LNCaP clone FGC (cell line): ENCODE measurements at places on chromosomes 13 and 19.
A peak's percentile ranks its signal among the peaks of the same experiment; 100 is the strongest.

GRCh38 chr19:45117671-45118070, 24.7 kb downstream of the PPP1R37 start:
- no peak for DNase-seq

- no peak for DNase-seq
These were observed 1607.0 kb downstream of the PCDH9 start for GRCh38 chr13:65623148-65623547.

- DNase-seq: no peak
These were observed 11.0 kb downstream of the IFNL1 start for GRCh38 chr19:39307046-39307821.

DNA sequence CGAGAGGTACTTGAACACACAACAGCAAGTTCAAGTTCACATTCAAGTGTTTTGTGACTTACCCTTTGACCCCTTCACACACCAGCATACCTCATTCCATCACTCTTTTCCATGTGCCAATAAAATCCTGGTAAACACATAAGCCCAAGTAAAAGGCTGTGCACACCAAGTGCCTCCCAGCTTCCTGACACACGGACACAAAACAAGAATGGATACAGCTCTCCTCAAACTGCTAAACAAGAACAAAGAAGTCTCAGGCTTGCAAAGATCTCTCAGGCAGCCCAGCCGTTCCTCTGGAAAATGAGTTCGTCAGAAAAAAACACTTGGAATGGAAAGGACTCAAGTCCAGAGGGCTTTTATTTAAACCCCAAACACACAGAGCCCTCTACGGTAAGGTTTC, 83.7 kb downstream of the NUFIP1 start:
- no peak for DNase-seq

- DNase-seq: no peak
These were observed 109.0 kb downstream of the TNFRSF19 start for GRCh38 chr13:23679220-23679619.

GRCh38 chr19:55255618-55256423, 3.0 kb downstream of the PPP6R1 start:
- no peak for DNase-seq

- DNase-seq: no peak
These were observed 13.4 kb downstream of the ALOX5AP start for GRCh38 chr13:30748717-30749116.

DNA sequence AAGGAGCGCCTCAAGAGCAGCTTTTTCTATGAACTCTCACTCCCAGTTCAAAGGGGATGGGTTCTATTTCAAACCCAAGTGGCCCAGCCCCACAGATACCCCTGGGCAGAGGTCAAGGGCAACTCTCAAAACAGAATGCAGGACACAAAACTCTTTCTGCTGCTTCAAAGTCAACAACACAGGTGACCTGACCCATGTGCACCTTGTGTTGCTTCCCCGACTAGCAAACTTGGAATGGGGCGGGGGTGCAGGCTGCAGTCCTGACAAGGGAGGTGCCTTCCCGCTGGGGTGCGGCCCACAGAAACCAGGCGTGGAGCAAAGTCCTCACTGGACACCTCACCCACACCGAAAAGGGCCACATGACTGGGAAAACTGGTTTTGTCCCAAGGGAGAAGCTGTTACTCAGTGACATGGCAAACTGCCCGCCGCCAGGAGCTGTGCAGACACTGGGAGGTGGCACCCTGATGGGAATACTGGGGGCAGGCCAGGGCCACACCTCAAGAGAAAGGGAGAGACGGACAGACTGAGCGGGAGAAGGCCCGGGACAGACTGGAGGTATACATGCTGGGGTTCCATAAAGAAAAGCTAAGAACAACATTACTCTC, 17.4 kb downstream of the ZC3H4 start:
- peak; percentile 77 for DNase-seq

GRCh38 chr13:31200637-31200971, 829 bp downstream of the B3GLCT start:
- DNase-seq: no peak

DNA sequence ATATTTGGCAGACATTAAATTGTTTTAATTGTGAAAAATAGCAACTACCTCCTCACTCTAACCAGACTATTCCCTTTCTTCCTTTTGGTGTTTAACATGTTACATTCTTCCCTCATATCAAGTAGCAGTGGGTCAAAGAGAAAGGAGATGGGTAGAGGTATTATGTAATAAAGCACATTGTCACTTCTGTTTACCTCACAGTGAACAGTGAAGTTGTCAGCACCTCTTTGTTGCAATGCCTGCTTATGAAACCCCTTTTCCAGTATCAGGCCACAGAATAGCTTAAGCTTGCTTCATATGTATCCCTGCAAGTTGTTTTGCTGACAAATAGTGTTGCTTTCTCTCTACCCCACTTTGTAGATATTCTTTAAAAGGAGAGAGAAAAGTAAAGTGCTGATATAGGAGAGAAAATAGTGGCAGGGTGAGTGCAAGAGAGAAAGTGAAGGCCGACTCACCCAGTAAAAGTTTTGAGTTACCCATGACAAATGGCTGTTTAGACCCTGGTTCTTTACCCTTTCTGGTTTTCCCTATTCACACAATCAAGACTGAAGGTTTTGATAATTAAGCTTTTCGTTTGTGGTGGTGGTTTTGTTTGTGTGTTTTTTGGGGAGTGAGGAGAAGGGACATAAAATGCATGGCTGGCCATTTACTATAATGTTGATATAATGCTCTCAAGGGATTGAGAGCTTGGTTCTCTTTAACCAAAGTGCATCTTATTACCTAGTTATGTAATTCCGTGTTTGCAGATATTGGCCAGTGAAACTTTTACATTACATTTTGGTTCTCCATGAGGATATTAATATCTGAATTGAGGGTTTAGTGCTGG, 3.7 kb downstream of the ITM2B start:
- DNase-seq: no peak

DNA sequence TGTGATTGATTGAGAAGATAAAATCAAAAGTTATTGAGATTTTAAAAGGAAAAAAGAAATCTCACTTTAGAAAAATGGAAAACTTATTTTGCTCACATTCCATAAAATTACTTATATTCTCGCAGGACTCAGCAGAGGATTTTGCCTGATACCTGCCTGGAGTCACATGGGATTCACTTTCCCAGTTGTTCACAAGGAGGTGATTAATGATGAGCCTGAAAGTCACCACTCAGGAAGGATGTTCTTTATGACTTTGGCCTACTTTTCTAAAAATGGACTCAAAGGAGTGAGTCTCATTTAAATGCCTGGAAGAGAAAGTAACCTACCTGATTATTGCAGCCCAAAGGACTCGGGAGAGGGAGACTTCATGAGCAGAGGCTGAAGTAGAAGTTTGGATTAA, 34.5 kb upstream of the FAM216B start:
- no peak for DNase-seq

DNA sequence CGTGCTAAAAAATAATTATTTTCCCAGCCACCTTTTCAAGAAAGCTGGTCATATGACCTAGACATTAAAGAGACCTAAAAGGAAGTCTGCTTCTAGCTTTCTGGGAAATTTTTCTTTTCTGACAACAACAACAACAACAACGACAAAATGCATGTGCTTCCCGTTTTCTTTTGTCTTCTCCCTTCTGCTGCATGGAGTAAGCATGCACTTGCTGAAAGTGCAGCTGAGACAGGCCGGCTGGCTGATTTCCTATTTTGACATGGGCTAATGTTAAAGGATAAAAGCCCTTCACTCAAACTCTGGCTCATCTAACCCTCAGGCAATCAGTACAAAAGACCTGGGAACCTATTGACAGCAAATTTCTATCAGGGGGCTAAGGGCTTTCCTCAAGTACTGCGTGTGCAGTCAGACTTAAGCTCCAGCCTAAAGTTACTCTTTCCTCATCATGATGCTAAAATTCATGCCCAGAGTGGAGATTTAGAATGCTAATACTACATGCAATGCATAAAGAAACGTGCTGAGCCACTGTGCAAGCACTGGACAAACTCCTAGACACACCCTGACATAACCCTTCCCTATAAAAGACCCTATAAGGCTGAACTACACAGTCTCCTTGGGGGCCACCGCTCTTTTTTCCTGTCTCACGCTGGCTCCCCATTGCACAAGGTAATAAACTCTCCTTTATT, 811.1 kb downstream of the UQCRFS1 start:
- no peak for DNase-seq

DNA sequence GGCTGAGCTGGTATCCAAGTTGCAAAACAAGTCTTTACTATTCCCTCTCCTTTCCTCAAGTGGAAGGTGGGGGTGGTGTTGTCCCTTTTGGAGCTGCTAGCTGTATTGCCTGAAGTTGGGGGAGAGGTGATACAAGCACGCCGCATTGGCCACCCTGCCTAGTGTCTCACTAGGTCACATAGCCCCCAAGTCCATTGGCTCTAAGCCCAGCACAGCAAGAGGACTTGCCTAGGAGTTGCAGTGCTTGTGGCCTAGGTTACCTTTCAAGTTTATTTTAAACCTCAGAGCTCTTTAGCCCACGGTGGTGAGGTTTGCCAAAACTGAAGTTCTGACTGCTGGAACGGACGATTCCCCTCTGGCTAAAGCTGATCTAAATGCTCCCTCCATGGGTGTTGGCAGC, 5.3 kb upstream of the DNAJC3 start:
- no peak for DNase-seq

DNA sequence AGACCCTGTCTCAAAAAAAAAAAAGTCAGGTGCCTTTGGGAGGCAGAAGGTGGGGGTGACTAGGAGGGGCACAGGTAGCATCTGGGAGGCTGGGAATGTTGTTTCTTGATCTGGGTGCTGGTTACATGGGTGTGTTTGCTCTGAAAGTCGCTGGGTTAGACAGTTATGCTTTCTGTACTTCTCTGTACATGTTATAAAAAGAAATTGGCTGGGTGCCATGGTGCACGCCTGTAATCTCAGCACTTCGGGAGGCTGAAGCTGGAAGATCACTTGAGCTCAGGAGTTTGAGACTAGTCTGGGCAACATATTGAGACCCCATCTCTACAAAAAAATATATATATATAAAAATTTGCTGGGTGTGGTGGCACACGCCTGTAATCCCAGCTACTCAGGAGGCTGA, 15.1 kb downstream of the NOSIP start:
- peak; percentile 33 for DNase-seq

DNA sequence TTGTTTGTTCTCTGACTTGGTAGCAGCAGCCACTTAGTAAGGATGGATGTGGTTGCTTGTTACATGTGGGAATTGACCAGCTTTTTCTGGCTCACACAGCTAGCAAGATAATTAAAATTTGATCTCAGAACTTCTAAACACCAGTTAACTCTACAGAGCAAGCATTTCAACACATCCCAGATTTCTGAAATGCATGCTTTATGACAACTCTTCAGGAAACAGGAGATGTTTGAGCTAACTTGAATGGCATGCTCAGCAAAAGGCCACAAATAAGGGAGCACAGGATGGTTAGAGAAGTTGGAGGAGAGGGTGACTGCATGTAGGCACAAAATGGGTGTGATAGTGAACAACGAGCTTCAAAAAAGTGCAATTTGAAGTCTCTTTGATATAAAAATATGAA, 167.1 kb upstream of the SPRY2 start:
- no peak for DNase-seq
